ENCODE measurements at places on chromosomes 3 and 15.

DNA sequence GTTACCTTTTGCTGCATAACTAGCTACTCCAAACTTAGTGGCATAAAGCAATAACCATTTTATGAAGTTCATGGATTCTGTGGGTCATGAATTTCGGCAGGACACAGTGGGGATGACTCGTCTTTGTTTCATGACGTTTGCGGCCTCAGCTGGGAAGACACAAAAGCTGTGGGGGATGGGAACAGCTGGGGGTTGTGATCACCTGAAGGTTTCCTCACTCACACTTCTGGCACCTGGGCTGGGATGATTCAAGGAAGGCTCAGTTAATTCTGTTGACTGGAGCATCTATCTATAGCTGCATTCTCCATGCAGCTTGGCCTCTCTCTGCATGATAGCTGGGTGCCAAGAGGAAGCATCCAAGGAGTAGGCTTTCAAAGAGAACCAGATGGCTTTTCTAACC is 332.8 kb downstream of the ULK4 start:
- no peak for DNase-seq

- no peak for DNase-seq
Measured at GRCh38 chr3:14592836-14593235, 52.7 kb upstream of the GRIP2 start.

- DNase-seq: no peak
Measured at GRCh38 chr3:185831195-185831594, 6.4 kb upstream of the IGF2BP2 start.

GRCh38 chr15:95615436-95615835 is 715.1 kb upstream of the NR2F2 start:
- no peak for DNase-seq

GRCh38 chr3:125611908-125612307 is 16.6 kb upstream of the OSBPL11 start:
- no peak for DNase-seq

DNA sequence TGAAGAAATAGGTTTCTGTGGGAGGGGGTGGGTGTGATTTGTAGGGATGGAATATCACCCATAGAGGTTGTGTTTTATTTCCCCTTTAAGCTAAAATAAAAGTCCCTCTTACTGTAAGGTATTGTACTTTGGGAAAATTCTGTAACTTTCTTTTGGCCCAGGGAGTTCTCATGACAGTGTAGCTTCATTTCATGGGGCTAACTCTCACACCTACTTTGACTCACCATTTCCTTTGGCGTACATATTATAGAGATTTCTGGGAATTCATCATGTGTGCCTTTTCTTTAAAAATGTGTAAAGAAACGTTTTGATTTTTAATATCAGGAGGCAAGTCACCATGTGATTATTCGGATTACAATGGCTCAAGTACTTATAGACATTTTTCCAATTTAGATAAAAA is 477.7 kb upstream of the CFAP20DC start:
- DNase-seq: no peak

DNA sequence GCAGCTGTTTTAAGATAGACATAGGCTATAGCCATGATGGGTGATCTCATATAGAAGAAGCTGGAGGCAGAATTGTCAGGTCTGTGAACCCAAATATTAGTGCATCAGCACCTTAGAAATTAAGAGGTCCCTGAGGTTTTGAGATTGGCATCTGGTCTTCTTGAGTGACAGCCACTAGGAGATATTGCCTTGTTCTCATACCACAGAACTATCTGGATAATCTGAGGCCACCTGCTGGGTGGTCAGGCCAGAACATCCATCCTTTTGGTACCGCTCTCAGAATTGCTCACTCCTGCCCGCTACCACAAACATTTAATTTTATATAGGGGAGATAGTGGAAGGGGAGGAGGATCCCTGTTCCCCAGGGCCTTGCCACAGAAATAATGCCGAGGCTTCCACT is 210.6 kb upstream of the ZPLD1 start:
- DNase-seq: no peak

DNA sequence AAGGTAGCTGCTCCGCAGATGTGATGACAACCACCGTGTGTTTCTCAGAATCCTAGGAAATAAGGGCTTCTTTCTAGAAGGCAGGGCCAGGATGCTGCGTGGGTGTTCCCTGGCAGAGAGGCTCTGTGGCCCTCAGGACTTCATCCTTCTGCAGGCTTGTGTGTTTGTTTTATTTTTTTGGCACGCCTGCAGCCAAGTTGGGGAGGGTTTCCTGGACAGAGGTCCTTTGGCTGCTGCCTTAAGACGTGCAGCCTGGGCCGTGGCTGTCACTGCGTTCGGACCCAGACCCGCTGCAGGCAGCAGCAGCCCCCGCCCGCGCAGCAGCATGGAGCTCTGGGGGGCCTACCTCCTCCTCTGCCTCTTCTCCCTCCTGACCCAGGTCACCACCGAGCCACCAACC is at the start of gene CLEC3B:
Gene CLEC3B, plus strand, starts transcription at position 266 of the 400 bp plus-strand sequence. Its CDS starts 60 bp downstream, at position 326.
- DNase-seq: no peak

- no peak for DNase-seq
Measured at GRCh38 chr3:33897306-33897705, 98.9 kb downstream of the PDCD6IP start.

DNA sequence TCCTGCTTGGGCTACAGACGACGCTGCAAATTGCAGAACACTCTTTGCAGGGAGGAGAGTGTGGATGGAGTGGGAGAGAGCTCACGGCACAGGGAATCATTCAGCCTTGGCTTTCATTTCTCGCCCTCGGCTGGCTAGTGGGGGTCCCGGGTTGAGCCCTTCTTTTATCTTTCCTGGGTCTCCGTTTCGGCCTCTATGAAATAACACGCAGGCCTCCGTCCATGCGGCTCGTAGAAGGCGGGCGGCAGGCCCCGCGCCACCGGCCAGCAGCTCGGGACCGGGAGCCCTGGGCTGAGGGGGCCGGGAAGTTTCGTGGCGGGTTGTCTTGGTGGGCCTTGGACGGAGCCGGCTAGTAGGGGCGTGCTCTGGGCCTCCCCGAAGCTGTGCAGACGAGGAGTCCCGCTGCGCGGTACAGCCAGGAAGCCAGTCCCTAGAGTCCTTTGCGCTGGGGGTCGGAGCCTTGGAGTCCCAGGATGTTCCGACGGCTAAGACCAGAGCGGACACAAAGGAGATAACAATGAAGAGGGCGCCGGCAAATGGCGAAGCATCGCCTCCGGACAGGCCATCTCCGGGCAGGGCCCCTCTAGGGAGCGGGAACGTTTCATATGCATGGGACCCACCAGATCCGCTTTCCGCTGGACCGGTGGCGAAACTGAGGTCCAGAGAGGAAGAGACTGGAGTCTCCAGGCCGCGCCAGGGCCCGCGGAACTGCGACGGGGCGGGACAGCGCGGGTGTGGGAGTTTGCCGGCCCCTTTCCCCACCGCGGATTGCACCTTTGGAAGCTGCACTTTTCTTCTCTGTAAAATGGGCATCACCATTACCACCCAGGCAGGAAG is 4.3 kb downstream of the RNU6-1 start:
- no peak for DNase-seq

DNA sequence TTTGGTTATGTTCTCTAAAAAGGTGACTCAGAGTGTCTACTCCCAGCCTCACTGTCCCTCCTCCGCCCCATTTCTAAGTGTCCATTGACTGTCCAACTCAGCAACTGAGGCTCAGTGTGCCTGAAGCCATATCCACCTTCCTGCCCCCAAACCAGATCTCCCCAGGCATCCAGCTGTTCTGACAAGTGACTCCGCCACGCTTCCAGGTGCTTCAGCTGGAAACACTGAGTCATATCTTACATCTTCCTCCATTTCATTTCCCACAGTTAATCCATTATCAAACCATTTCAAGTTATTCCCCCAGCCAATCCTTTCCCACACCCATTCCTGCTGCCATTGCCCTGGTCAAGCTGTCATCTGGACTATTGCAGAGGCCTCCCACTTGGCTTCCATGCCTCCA is 17.1 kb downstream of the MAGEF1 start:
- DNase-seq: no peak

DNA sequence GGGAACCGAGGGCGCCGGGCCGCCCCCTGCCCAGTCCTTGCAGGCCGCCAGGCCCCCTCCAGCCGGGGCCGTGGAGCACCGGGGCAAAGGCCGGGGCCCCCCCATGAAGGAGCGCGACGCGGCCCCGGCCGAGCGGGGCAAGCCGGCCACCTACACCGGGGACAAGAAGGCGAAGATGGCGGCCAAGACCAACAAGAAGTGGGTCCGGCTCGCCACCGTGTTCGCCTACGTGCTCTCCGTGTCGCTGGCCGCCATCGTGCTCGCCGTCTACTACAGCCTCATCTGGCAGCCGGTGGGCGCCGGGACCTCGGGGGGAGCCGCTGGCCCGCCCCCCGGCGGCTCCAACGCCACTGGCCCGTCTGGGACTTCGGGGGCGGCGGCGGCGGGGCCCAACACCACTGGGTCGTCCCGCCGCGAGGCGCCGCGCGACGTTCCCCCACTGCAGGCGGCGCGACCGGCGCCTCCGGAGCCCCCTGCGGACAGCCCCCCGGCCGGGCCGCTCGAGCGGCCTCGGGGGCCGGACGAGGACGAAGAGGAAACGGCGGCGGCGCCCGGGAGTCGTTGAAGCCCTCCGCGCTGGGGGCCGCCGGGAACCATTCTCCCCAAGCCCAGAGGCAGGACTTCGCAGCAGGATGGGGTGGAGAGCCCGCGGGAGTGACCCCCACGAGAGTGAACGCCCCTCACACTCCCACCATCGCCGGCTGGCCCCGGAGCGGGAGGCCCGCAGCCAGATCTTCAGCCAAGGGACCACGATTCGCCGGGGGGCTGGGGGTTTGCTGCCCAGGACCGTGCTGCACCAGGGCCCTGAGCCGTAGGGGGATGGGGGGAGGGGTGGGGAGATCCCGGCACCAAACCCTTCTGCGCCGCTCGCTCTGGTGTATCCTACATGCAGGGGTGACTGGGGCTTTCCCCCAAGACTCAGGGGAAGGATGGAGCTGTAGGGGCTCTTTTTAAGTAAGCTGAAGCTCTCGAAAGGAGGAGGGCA is 753 bp downstream of the INAFM2 start:
- no peak for DNase-seq

- no peak for DNase-seq
Measured at GRCh38 chr3:187197335-187197649, at the start of gene RTP1. Gene RTP1 (plus strand): TSS chr3:187197486. CDS start chr3:187197516, 30 bp downstream.

- DNase-seq: no peak
Measured at GRCh38 chr3:94522488-94522887, 459.6 kb downstream of the NSUN3 start.

DNA sequence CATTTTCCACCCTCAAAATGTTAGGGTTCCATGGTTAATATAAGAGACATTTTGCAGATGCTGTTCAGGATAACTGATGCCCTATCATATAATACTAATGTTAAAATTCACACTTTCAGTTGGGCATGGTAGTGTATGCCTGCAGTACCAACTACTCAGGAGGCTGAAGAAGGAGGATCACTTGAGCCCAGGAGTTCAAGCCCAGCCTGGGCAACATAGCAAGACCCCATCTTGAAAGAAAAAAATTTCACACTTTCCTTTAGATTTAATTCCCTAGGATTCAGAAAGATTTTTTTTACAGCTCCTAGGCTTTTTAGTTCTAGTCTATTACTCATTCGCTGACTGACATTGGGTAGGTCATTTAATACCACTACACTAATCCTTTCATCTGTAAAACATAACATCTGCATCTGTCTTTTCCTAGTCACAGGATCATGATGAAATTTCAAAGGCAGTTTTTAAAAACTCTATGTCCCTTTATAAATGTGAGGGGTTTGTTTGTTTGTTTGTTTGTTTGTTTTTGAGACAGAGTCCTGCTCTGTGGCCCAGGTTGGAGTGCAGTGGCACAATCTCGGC is 103.7 kb downstream of the MYO5A start:
- no peak for DNase-seq

DNA sequence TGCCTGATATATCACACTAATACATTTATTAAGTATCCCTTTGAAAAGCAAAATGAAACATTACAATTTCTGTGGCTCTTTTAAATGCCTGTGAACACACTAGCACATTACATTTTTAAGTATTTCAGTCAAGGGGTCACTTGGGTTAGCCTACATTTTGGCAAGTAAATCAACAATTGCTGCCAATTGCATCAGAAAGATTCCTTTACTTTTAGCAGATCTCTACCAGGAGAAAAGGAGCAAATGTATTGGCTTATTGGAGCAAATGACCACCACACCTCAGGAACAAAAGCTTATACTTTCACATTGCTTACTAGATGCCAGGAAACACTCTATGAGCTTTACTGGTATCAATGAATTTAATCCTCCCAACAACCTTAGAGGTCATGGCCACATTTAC is 947.1 kb downstream of the FHIT start:
- DNase-seq: no peak

DNA sequence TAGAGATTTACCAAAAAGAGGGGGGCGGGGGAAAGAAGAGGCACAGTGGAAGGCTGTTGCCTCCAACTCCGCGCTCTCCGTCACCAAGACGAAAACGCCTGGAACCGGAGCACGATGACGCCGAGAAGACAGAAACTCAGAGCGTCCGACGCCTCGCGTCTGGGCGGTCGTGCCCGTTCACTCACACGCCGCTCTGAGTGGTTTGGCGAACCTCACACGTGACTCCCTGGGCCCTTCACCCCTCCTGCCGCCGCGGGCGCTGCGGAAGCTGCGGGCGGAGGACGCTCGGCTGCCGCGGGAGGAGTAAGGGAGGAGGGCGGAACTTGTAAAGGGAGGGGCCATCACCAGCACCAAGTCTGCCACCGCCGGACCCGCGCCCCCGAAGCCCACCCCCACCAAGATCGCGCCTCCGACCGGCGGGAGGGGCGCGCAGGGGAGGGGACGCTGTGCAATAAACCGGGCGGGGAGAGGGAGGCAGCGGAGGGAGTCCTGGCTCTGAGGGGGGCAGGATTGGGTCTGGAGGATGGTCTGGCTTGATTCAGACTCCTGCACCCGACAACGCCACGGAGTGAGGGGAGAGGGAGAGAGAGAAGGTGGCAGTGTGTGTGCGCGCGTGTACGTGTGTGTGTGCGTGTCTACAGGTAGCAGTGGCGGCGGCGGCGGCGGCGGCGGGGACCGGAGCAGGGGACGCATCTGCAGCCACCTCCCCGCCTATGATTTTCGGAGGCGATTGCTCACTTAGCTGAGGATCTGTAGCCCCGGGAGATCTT is 1.9 kb upstream of the NLGN1 start:
- peak; percentile 16 for DNase-seq

DNA sequence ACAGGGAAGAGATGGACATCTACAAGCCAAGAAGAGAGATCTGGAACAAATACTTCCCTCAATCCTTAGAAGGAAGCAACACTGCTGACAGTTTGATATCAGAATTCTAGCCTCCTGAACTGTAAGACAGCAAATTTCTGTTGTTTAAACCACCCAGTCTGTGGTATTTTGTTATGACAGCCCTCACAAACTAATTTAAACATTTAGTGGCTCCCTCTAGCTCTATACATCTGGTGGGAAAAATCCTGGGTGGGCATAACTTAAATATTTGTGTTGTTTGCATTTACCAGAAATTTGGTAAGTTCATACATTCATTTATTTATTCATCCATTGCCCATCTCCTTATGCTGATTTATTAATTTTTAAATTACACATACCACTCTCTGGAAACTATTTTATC is 62.5 kb upstream of the GSK3B start:
- no peak for DNase-seq

GRCh38 chr3:64321747-64322146 is 96.5 kb upstream of the PRICKLE2 start:
- no peak for DNase-seq

- DNase-seq: no peak
Measured at GRCh38 chr3:136251511-136251910, 1.4 kb downstream of the PCCB start.

- DNase-seq: no peak
Measured at GRCh38 chr15:59268852-59269407, 62.3 kb downstream of the LDHAL6B start.
